ENCODE measurements at places on chromosomes 7 and 10.
A peak's percentile ranks its signal among the peaks of the same experiment; 100 is the strongest.

DNA sequence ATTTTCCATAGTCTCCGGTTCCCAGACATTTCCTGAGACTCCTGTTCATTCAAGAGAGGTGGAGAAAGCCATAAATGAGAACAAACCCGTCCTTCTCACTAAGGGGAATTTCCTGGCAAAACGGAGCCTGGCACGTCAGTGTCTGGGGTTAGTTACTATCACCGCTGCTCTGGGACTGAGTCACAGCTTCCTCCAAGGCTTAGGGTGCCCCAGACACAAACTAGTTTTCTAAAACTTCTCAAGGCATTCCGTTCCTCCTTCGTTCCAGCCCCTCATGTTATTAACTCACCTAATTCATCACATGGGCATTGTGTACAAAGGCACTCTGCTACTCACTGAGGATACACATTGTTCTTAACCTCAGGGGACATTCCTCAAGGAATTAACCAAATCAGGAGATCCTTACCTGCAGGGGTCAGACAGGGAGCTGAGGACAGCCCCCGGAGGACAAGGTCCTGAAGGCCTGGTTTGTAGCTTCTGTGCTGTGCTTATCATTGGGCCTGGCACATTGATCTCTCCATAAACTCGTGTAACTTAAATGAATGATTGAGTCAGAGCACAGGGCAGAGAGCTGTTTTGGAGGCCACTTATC lies 103.0 kb upstream of the KLF6 start:
- peak; percentile 88 for DNase-seq

GRCh38 chr10:74932648-74933047 lies 106.2 kb downstream of the KAT6B start:
- DNase-seq, result no peak

- DNase-seq, result peak; percentile 90
Measured at GRCh38 chr7:131107337-131108211, 220.1 kb upstream of the MKLN1 start.

DNA sequence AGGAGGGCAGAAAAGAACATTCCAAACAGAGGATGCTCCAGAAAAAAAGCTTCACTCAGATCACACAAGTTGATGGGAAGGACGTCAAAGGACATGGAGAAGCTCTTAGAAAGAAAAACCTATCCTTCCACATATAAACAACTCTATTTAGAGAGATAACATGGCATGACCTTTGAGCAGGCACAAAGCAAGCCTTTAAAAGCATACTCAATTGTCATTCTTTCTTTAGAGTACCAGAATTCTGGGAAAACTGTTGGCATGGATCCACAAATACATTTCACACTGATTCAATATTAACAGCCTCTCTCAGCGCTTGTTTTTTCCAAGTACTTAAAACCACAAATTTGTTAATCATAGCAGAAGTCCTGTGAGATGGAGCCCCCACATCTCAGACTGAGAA lies 7.3 kb upstream of the ABLIM1 start:
- DNase-seq, result no peak

GRCh38 chr10:110378006-110378405 lies 73.3 kb upstream of the SMNDC1 start:
- no peak for DNase-seq

DNA sequence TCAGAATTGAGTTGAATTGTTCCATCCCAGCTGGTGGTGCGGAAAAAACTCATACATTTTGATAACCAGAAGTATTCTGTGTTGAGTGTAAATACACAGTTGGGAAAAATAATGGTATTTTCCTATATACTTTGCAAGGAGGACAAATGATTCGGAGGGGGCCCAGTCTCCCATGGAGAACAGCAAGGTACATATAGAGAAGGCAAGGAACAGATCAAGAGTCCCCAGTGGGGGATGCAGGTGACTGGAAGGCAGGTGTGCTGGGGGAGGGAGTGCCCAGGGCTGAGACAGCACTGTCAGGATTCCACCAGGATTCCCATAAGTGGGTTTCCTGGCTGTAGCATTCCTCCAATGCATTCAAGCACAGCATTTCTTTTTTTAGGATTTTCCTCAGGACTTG lies 10.8 kb upstream of the ADCY1 start:
- no peak for DNase-seq

- DNase-seq, result peak; percentile 83
Measured at GRCh38 chr10:123241391-123242141, 87.4 kb downstream of the BUB3 start.

- no peak for DNase-seq
Measured at GRCh38 chr7:73487486-73487885, 34.6 kb downstream of the BAZ1B start.

GRCh38 chr10:113411456-113411855 lies 141.4 kb upstream of the HABP2 start:
- DNase-seq, result no peak

GRCh38 chr10:47401874-47402640 lies 18.0 kb upstream of the ZNF488 start:
- DNase-seq, result no peak

DNA sequence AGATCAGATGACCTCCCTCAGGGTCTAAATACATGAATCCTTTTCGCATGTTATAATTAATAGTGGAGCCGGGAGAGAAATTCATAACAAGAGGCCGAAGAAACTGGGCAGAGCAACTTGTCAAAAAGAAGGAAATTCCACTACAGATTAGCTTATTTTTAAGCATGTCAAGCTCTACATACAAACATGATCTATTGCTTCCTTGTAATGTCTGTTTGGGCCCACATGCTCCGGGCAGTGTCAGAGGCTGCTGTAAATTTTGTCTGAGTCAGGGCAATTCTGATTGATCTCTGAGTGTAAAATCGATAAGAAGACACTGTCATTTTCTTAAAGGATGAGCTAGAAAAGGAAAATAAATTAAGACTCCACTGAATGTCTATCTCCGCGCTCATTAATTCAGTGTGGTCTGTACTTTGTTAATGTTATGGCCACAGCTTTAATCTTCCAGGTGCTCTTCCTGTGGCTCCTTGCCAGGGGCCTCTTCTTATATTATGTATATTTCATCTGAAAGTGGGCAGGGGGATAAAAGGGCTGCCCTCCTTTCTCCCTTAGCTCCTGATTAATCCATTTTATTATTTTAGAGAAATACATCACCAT lies 194.1 kb upstream of the SP8 start:
- no peak for DNase-seq

GRCh38 chr10:11091517-11092102 lies 73.9 kb downstream of the CELF2 start:
- no peak for DNase-seq

DNA sequence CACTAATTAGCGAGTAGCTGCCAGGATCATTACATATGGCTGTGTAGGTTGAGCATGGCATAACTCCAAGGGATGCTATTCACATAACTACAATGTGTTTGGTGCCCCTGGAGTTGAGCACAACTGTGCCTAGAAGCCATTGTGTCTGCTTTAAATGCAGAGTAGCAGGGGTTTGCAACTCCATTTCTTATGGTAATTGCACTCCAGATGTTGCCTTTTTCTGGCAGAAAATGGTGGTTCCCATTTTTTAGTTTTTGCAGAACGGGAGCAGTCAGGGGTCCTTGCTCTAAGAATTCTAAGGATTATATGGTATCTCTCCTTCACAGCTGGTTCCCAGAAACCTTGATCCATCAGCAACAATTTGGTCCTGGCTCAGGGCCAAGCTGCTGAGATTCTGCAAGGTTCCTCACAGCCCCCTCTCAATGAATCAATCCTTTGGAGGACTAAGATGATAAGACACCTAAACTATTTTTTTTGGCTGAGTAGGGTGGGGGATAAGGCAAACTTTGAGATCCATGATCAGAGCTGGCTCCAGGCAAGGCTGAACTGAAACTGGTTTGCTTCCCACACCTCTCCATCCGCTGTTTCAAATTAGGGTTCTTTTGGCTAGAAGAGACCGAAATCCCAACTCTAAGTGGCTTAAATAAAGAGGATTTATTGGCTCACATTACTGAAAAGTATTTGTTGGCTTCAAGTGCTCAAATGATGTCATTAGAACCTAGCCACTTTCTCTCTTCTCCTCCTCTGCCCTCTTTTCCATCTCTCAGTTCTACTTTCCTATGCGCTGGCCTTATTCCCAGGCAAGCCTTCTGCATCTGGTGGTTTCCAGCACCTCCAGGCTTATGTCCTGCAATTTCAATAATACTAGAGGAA lies 97.5 kb upstream of the CCDC6 start:
- DNase-seq, result no peak

DNA sequence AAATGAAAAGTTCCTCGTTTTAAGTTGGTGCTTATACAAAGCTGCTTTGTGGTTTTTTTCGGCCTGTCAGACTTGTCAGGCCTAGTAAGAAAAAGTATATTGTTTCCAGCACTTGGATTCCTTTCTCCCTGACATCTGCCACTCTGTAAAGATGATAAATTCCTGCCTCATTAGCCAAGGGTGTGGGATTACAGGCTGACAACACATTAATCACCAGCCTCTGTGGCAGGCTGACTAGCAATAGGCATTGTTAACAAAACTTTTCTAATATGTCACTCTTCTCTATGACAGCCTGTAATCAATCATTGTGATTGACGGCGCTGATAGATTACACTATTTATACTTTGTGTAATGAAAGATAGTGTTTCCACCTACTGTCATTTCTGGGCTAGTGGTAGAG lies 682.5 kb downstream of the LRMDA start:
- no peak for DNase-seq

DNA sequence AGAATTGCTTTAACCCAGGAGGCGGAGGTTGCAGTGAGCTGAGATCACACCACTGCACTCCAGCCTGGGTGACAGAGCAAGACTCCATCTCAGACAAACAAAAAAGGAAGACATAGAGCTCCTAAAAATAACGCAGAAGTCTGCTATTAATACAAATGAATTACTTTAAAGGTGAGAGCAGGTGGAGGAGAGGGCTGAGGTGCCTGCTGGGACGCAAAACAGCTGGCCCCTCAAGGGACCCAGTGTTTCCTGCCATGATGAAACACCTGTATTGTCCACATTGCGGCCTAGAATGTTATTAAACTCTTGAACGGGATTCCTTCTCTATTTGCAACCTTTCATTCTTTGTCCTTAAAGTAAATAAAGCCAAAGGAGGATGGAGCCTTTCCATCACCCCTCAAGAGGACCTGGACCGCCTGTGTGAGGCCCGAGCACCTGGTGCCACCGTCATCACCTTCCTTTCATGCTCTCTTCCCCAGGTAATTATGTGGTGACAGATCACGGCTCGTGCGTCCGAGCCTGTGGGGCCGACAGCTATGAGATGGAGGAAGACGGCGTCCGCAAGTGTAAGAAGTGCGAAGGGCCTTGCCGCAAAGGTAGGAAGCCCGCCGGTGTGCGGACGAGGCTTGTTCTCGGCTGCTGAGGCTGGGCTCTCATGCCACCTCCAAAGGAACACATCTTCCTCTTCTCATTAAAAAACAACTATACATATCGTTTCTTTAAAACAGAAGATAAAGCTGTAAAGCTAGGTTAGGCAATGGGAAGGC lies 136.7 kb downstream of the EGFR start:
- no peak for DNase-seq

- no peak for DNase-seq
Measured at GRCh38 chr10:73653701-73654100, 2.1 kb downstream of the SYNPO2L start.

GRCh38 chr7:75892634-75893272 lies 13.9 kb downstream of the RHBDD2 start:
- DNase-seq, result no peak

- DNase-seq, result no peak
Measured at GRCh38 chr7:7251742-7252141, 69.4 kb downstream of the C1GALT1 start.

DNA sequence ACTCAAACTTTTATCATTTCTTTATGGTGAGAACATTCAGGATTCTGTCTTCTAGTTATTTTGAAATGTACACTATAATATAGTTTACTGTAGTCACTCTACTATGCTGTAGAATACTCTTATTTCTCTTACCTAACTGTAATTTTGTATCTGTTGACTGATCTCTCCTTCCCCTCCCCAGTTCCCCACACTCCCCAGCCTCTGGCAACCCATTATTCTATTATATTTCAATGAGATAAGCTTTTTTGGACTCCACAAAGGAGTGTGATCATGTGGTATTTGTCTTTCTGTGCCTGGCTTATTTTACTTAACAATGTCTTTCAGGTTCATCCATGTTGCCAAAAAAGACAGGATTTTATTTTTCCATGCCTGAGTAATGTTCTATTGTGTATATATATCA lies 71.4 kb upstream of the DYNC1I1 start:
- no peak for DNase-seq

DNA sequence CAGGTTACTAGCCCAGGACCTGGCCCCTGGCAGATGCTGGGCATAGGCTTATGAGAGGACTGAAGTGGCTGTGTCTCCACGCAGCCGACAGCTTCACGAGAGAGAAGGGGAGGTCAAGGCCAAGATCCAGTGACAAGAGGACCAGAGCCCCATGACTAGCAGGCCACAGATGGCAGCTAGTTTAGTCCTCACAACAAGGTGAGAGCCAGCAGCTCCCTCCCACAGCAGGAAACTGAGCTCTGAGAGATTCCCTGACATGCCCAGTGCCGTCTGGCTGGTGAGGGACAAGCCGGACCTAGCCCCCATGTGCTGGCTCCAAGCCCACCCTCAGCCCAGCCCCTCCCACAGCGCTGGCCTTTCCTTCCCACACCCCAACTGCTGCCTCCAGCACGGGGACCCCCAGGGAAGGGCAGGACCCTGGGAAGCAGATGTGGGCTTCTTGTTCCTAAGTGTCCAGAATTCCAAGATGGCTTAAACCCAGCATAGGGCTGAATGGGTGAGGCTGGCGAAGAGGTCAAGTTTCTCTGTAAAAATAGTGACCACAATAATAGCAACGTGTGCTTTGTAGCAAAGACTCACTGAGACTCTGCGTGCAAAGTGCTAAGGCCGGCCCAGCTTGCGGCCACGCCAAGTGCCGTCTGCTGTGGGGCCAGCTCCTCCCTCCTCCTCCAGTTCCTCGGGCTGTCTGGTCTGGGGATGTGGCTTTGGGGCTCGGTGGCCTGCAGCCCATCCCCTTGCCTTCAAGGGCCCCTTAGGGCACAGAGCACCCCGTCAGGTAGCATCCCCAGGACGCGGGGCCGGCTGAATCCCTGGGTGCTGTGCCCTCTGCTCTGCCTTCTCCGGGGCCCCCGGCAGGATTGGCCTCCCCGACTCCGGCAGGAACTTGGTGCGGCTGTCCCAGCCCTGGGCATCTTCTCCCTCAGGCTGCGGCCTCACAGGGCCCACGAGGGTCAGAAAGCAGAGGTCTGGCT lies 7.8 kb upstream of the FAM20C start:
- no peak for DNase-seq

DNA sequence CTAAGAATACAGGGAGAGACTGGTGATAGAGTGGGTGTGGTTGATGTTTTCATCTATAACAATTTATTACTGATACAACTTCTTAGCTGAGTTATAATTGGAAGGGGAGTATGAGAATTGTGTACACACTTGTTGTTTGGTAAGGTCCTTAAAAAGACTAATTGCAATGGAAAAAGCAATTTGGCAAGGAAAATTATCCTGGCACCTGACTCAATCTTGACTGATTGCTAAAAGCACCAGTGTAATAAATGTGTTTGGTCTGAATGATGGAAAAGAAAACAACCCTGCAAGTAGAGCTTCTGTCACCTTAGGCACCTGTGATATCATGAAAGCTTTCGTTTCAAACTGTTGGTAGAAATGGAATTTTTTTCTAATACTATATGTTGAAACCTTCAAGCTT lies 6.7 kb upstream of the GSDME start:
- DNase-seq, result no peak

Data from CD4-positive, alpha-beta T cell treated with Interleukin-21 for 1 hour (primary cell).